T follicular helper cell (primary cell): ENCODE measurements at places on chromosomes 16 and 17.

DNA sequence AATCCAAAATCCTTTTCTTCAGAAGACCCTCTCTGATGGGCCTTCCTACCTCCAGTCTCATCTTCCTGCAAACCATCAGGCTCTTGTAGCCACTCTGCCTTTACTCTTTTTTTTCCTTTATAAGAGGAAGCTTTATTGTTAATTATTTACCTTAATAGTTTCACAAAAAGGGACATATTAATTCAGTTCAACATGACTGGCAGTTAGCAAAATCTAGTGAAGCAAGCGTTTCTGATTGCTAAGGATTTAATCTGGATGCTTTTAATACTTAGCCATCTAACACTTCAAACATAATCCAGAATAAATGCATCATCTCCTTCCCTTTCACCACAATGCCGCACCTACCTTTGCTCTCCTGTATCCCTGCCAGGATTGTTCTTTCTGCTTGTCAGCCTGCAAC, 62.0 kb downstream of the SPACA3 start:
- no peak for DNase-seq

- no peak for DNase-seq
Measured at GRCh38 chr17:82782657-82783207, 30.9 kb downstream of the TBCD start.

- DNase-seq = no peak
Measured at GRCh38 chr16:23182679-23183542, at the start of gene SCNN1G. Gene SCNN1G, plus strand, starts transcription at chr16:23182745. Its CDS starts 3,527 bp downstream, at chr16:23186272.

- DNase-seq = no peak
Measured at GRCh38 chr17:47774331-47774730, 41.3 kb downstream of the TBX21 start.

DNA sequence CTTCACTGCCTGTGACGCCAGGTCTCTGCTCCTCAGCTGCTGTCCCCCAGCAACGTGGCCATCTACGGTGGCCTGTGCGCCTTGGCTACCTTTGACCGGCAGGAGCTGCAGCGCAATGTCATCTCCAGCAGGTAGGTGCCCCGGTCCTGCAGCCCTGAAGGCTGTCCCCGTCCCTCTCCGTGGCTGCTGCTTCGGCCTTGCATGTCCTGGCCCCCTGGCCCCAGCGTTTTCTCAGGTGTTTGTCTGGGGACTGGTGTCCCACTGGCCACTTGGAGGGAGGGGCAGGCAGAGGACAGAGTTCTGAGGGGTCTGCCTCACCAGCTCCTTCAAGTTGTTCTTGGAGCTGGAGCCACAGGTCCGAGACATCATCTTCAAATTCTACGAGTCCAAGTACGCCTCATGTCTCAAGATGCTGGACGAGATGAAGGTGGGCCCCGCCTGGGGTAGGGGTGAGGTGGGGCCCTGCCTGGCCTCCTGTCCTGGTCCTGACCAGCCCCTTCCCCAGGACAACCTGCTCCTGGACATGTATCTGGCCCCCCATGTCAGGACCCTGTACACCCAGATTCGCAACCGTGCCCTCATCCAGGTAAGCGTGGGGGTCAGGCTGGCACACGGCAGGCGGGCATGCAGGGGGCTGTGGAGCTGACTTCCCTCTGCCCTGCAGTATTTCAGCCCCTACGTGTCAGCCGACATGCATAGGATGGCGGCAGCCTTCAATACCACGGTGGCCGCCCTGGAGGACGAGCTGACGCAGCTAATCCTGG, 4.4 kb downstream of the GPS1 start:
- no peak for DNase-seq

DNA sequence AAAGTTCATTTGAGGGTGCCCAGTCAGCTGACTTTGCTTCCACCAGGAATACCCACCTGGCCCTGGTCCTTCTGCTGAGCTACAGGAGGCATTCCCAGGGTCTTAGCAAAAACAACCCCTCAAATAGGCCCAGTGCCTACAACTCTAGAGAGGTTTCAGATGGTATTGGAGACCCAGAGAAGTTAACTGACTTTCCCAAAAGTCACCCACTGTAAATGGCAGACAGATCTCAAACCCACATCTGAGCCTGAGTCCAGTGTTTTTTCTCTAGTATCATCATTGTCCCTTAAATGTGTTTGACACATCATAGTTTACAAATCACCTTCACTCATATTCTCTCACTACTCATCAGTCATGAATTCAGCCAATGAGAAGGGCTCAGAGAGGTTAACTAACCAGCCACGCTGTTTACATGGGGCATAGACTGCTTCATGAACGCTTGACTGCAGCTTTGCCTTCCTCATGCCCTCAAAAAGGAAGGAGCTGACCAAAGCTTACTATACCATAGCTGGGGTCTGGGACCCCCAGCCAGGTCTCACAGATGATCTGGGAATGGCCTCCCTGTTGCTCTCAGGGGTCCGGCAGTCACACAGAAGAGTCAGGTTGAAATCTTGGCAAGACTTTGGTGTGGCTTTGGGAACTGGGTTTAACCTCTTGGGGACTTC, 3.7 kb downstream of the PHOSPHO1 start:
- no peak for DNase-seq
